ENCODE measurements at places on chromosomes 16 and 17. TPM values are rescaled to one million over a fixed set of nuclear protein-coding genes. Genes with fewer than 3 reads are reported as not detected.

Gene PIK3R6
- total RNA-seq = 4.8 TPM

Gene PKMYT1
- total RNA-seq = 1.6 TPM

Gene TP53TG3C
- total RNA-seq = not detected

Gene TBX6
- total RNA-seq = 1.5 TPM

Gene HOXB8
- 0.66 TPM for total RNA-seq

Gene OTOP3
- not detected for total RNA-seq

Gene MYL11
- total RNA-seq = not detected

Gene CALB2
- total RNA-seq = 5.9 TPM

Gene CCL3
- total RNA-seq = not detected

DNA sequence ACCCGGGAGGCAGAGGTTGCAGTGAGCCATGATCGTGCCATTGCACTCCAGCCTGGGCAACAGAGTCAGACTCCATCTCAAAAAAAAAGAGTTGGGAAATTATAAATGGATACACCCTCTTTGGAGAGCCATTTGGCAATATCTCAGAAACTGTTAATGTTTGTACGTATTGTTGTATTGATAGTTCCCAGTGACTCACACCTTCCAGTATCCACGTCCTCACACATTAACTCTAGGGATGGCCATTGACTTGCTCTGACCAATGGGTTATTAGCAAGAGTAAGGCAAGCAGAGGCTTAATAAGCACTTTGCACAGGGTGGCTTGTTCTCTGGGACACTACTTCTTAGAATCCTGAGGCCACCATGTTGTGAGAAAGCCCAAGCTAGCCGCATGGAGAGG lies 107.6 kb upstream of the LHX1 start:
- H3K4me3 ChIP-seq = no peak overlapping the region
- DNase-seq = no peak
- no peaks in the 10 kb centered on the region for H3K27me3 ChIP-seq
- no peaks in the 10 kb centered on the region for H3K36me3 ChIP-seq

DNA sequence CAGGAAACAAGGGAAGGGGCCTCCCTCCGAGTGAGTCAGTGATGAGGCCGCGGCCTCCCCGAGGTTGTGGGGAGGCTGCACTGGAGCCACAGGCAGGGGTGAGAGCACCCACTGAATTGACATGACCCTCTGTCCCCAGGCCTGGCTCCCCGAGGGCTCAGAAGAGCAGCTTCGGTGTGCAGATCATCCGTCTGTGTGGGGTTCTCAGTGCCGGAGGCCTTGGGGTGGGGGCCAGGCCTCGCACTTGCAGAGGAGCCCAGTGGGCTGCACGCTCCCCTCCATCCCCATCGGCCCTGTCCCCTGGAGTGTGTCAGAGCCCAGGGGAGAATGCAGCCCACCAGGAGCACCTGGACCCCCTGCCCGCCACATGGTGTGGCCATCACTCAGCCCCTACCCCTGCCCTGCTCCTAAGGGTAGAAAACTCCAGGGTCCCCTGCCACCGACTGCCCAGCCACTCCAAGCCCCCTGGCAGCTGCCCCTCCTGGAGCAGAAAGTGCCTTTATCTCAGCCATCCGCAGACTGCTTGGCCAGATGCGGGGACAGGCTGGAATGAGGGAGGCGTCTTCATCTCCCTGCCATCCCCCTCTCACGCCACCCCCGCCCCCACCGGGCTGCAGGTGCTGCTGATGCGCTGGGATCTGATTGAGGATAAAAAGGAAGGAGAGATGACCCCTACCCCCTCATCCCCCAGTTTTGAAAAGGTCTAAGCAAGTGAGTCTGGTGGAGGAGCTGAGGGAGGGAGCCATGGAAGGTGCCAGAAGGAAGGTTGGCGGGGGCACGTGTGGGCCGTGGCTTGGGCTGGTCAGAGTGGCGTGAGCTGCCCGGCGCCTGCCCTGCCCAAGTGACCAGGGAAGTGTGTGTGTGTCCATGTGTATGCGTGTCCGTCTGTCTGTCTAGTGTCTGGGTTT lies 358.3 kb downstream of the SEC14L1 start:
- no peaks in the 10 kb centered on the region for H3K36me3 ChIP-seq
- H3K4me3 ChIP-seq = no peak overlapping the region
- H3K4me1 ChIP-seq = no peaks in the 10 kb centered on the region
- H3K27me3 ChIP-seq = no peaks in the 10 kb centered on the region

DNA sequence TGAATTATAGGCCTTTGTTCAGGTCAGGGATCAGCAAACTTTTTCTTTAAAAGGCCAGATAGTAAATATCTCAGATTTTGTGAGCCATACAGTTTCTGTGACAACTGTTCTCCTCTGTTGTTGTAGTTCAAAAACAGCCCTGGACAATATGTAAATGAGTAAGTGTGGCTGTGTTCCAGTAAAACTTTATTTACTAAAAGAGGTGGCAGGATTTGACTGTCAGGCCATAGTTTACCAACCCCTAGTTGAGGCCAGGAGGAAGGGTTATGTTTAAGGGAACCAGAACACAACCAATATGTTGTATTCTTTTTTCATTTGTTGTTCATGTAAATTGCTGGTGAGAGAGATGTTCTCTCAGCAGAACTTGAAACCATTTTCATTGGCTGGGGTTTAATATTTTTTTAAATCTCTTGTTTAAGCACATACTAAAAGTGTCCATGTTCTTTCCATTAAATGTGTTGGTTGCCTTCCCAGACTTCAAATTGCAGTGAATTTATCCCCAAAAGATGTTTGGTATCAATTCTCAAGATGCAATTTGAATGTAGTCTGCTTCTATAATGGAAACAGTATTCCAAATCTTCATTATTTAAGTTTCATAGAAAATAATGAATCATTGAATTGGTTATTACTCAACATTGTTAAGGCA lies 260.3 kb downstream of the FTO start:
- H3K27ac ChIP-seq = no peak overlapping the region
- H3K4me1 ChIP-seq = no peaks in the 10 kb centered on the region
- H3K4me3 ChIP-seq = no peak overlapping the region
- H3K36me3 ChIP-seq = no peaks in the 10 kb centered on the region

GRCh38 chr17:81379523-81379942 lies 15.7 kb upstream of the BAHCC1 start:
- no peaks in the 10 kb centered on the region for H3K27me3 ChIP-seq
- no peak for DNase-seq
- H3K4me1 ChIP-seq = no peaks in the 10 kb centered on the region
- no peak overlapping the region for H3K4me3 ChIP-seq
- H3K27ac ChIP-seq = no peak overlapping the region

DNA sequence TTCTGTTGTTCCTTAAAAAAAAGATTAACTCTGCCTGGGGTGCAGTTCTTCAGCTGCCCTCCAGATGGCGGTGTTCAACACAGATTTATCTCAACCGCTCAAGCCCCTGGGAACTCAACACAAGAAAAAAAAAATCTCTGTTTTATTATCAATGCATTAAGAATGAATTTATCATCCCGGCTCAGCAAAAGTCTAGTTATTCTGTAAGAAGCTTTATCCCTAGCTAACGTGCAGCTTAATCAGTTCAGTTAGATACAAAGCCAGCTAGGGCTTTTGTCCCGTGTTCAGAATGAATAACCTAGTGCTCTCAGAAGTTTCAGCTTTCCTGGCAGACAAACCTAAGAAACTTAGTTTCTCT lies 475.9 kb upstream of the CCL2 start:
- DNase-seq = peak; percentile 61
- H3K27ac ChIP-seq = no peak overlapping the region
- no peak overlapping the region for H3K4me3 ChIP-seq
- H3K36me3 ChIP-seq = no peaks in the 10 kb centered on the region
- no peaks in the 10 kb centered on the region for H3K27me3 ChIP-seq
- H3K4me1 ChIP-seq = no peaks in the 10 kb centered on the region

DNA sequence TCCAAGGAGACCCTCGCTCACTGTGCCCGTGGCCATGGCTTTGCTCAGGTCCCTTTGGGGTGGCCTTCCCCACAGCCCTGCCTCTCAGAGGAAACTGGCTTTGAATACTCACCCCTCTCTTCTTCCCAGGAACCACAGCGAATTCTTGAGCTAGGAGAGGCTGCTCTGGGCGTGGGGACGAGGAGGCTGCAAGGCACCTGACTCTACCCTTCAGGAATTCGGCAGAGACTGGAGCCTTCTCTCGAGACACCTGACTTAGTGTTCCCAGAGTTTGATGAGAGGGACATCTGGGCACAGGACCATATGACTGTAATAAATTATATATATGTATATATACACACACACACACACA lies 6.2 kb downstream of the LLGL2 start:
- DNase-seq = no peak
- H3K36me3 ChIP-seq = peaks cover 6% of the 10 kb centered on the region
- no peaks in the 10 kb centered on the region for H3K27me3 ChIP-seq
- H3K4me3 ChIP-seq = no peak overlapping the region
- H3K27ac ChIP-seq = peak overlapping the region; percentile 7
- no peaks in the 10 kb centered on the region for H3K4me1 ChIP-seq

GRCh38 chr17:48055531-48056245 lies 7.5 kb downstream of the NFE2L1 start:
- H3K27me3 ChIP-seq = no peaks in the 10 kb centered on the region
- H3K36me3 ChIP-seq = peaks cover 71% of the 10 kb centered on the region
- H3K4me1 ChIP-seq = peaks cover 83% of the 10 kb centered on the region
- peak overlapping the region; percentile 97 for H3K27ac ChIP-seq

DNA sequence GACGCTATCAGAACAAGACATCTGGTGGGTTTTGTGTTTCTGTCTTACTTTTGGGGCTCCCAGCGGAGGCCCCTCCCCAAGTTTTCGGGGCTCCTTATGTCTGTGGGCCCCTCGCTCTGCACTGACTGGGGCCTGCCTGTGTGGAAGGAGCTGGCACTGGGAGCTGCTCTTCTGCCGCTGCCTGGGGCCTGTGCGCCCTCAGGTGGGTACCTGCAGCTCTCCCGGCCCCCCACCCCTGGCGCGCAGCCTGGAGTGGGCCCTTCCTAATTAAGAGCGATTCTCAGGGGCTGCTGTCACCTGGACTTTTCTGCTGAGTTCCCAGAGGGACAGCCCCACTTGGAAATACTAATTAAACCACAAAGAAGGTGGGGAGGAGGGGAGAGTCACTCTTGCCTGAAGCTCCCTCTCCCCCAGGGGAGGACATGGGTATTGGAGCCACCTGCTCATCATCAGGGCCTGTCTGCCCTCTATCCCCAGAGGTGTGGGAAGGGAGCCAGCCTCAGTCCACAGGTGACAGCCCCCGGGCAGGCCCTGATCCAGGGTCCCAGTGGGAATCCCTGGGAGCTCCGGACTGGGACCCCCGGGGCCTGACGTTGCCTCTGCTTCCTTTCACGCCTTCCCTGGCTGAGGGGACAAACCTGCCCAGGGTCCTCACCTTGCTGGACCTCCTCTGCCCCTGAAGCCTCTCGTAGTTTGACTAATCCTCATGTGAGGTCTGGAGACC lies 36.5 kb downstream of the GSE1 start:
- peaks cover 41% of the 10 kb centered on the region for H3K36me3 ChIP-seq
- DNase-seq = no peak

DNA sequence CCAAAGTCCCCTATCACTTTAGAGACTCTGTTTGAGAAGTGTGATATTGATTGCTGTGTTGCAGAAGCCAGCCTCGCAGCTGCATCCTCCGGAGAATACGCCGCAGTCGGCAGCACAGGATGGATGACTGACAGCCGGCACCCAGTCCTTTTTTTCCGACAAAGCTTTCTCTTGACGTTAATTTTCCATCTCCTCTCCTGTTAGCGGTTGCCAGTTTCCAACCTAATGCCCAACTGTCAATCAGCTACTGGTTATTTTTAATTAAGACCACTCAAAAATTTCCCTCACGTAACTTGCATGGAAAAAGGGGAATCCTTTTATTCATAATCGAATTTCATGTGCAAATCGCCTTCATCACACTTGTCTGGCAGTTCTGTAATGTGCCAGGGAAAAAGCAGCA lies 953.9 kb downstream of the CDH11 start:
- DNase-seq = no peak
- H3K4me1 ChIP-seq = no peaks in the 10 kb centered on the region
- H3K4me3 ChIP-seq = no peak overlapping the region

GRCh38 chr16:83004868-83005652 lies 378.3 kb downstream of the CDH13 start:
- DNase-seq = no peak
- no peaks in the 10 kb centered on the region for H3K27me3 ChIP-seq
- no peaks in the 10 kb centered on the region for H3K36me3 ChIP-seq
- no peaks in the 10 kb centered on the region for H3K4me1 ChIP-seq

- no peak overlapping the region for H3K27ac ChIP-seq
- H3K4me1 ChIP-seq = peaks cover 4% of the 10 kb centered on the region
- H3K4me3 ChIP-seq = no peak overlapping the region
- DNase-seq = no peak
Observed at GRCh38 chr16:1908983-1909382, 9.2 kb downstream of the HS3ST6 start.

GRCh38 chr16:69094501-69094900 lies 11.0 kb upstream of the HAS3 start:
- H3K4me3 ChIP-seq = no peak overlapping the region
- H3K4me1 ChIP-seq = peaks cover under 1% of the 10 kb centered on the region
- H3K36me3 ChIP-seq = no peaks in the 10 kb centered on the region
- no peaks in the 10 kb centered on the region for H3K27me3 ChIP-seq
- DNase-seq = no peak
- no peak overlapping the region for H3K27ac ChIP-seq

DNA sequence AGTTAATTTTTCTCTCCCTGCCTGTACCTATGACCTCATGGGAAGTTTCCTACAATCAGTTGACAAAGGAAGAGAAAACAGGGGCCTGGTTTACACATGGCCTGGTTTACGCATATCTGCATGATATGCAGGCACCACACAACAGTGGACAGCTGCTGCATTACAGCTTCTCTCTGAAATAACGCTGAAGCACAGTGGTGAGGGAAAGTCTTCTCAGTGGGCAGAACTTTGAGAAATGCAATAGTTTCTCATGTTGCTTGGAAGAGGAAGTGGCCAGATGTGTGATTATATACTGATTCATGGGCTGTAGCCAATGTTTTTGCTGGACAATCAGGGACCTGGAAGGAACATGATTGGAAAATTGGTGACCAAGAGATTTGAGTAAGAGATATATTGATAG lies 324.1 kb upstream of the GOT2 start:
- no peak overlapping the region for H3K4me3 ChIP-seq
- no peaks in the 10 kb centered on the region for H3K36me3 ChIP-seq
- no peak for DNase-seq
- H3K27me3 ChIP-seq = no peaks in the 10 kb centered on the region
- no peak overlapping the region for H3K27ac ChIP-seq
